ENCODE measurements at places on chromosomes 1 and 21.

- DNase-seq, result no peak
Observed at GRCh38 chr1:232962761-232963745, 12.6 kb downstream of the NTPCR start.

- no peak for DNase-seq
Observed at GRCh38 chr21:17048974-17049373, 463.9 kb upstream of the CXADR start.

GRCh38 chr21:41769111-41769510 is 2.3 kb upstream of the RIPK4 start:
- DNase-seq, result no peak

DNA sequence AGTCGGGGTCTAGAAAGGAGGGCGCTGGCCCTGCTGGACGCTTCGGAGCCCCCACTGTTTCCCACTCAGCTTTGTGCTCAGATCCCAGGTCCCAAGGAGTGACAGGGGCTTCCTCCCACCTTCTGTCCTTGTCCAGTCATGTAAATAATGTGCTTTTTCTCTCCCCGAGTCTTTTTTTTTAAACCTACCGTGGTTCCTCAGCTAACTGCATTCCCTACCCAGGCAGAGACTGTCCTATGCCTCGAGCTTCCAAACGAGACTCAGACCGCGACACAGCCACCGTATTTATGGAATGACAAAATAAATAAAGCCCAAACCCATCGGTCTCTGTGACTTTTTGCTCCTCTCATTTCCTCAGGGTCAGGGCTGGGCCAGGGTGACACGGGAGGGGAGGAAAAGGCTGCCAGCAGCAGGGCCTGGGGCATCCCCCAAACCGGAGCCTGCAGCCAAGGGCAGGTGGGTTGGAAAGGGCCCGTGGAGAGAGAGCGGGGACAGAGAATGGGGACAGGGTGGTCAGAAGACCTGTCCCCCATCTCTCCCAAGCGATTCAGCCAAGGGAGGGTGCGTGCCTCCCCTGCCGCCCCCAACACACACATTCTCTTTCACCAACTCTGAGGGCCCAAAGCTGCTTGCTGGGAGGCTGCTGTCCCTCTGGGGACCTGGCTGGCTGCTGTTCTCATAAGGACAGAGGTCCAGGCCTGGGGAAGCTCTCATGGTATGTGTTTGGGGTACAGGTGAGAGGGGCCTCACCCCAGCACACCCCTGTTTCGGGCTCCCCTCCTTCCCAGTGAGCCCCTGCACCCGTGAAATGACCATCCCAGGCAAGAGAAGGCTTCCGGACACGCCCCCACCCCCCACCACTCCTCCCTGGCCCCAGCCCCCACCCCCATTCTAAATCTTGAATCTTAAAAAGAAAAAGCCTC is 55.4 kb downstream of the KCNAB2 start:
- no peak for DNase-seq

DNA sequence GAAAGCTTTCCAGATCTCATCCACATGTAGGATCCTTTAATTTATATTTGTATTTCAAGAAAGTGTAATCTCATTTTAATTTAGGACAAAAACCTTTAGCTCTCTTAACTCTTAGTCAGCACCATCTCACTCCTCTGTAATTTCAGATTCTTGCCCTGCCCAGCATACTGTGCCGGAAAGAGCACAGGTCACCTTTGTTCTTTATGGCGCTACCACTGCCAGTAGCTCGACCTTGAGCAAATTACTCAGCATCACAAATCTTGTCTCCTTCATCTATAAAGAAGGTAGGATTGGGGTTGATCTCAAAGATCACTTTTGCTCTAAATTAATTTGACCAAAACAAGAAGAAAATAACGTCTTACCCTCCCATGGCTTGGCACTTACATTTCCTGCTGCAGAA is 56.1 kb upstream of the ZC3H11B start:
- DNase-seq, result no peak

DNA sequence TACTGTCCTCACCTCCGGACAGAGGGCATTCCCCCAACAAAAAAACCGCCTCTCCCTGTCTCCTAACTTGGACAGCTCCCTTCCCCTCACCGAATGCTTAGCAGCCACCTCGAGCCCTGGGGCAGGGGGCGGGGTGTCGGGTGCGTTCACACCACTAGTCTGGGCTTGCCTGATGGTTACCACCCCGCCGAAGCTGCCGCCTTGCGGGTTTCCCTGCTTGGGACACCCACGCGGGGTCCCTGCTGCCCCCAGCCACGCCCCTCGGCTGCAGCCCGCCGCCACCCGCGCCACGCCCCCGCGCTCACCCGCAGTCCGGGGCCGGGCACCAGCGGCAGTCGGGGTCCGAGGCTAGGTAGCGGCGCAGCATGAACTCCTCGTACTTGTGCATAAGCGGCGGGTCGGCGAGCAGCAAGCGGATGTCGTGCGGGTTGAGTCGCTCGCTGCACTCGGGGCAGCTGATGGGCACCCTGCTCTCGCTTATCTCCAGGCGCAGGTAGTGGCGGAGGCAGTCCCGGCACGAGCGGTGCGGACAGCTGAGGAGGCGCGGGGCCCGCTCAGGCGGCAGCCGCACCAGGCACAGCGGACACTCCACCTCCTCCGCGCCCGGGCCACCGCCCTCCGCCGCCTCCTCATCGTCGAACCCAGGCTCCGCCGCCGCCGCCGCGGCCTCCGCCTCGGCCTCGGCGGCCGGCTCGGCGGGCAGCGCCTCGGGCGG is 706 bp downstream of the RNF19B start:
- peak; percentile 67 for DNase-seq

- no peak for DNase-seq
Observed at GRCh38 chr1:77543822-77544448, 138.5 kb downstream of the ZZZ3 start.

DNA sequence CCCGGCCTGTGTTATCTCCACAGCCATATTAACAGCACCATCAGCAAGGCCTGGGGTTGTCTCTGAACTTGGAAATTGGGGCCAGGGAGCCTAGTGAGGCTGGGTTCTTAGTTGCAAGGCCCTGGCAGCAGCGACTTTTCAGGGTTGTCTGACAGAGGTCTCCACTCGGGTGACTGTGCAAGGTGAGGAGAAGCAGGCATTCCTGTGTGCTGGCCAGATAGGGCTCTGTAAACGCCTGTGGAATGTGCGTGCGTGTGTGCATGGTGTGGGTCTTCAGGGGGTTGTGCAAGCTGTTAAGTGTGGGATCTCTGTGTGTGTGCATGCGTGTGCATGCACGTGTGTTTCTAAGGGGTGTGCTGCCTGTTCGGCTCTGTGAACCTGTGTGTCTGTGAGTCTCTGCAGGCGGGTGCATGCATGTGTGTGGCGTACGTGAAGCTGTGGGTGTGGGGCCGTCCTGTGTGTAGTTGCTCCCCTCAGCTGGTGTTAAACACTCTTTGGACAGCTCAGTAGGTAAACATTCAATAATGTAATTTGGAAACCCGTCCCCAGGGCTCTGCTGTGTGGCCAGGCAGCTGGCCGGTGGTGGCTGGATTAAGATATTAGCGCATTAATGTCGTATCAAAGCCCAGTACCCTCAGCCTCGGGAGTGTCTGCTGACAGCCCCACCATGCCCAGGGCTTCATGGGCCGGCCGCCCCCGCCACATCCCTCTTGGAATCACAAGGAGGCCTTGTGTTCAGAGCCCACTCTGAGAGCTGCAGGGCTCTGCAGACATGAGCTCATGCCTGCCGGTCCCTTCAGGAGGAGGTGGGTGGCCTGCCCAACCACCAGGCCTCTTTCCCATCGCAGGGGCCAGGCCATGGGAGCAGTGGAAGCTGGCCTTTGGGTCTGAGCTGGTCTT is 189.9 kb downstream of the FOXD2 start:
- DNase-seq, result no peak

GRCh38 chr1:18112611-18113010 is 5.0 kb downstream of the IGSF21 start:
- no peak for DNase-seq

DNA sequence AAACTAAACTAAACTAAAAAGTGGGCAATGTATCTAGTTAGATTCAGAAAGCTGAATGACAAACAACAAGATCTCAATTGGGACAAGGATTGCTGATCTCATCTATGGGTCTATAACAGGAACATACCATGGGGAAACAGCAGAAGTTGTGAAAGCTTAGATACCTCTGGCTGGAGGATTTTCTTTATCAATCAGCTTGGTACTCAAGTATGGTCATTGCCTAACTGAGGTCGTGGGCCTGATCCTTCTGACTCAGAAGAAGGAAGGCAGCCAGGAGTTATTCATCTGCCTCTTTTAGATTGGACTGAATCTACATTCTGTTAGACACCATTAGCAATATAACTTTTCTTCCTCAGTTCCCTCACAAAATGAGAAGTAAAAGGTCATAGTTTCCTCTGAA is 39.7 kb downstream of the DNTTIP2 start:
- no peak for DNase-seq

DNA sequence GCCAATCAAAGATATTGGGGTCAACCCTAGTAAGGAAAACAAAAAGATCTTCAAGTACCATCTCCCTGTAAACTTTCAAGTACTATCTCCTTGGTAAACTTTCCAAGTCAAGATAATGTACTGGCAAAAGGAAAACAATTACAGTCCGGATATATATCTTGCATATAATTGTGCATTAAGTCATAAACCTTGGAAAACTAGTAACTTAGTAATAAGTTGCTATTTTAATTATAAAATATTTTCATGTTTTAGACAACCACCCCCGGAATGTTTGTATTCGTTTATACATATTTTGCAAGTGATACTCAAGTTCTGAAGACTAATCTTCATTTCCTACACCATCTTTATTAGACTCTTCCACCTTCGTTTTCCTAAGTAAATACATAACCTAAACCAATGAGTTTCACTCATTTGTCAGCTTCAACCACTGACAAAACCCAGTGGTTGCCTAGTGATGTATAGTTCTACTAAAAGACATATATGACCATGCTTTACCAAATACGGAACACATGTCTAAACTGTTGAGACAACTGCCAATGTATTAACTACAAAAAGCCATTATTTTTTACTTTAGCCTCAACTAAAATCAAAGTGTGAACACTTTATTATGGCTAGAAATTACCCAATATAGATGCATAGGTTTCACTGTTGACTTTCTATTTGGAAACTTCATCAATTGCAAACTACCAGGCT is 1.7 kb downstream of the AKT3 start:
- DNase-seq, result peak; percentile 40

DNA sequence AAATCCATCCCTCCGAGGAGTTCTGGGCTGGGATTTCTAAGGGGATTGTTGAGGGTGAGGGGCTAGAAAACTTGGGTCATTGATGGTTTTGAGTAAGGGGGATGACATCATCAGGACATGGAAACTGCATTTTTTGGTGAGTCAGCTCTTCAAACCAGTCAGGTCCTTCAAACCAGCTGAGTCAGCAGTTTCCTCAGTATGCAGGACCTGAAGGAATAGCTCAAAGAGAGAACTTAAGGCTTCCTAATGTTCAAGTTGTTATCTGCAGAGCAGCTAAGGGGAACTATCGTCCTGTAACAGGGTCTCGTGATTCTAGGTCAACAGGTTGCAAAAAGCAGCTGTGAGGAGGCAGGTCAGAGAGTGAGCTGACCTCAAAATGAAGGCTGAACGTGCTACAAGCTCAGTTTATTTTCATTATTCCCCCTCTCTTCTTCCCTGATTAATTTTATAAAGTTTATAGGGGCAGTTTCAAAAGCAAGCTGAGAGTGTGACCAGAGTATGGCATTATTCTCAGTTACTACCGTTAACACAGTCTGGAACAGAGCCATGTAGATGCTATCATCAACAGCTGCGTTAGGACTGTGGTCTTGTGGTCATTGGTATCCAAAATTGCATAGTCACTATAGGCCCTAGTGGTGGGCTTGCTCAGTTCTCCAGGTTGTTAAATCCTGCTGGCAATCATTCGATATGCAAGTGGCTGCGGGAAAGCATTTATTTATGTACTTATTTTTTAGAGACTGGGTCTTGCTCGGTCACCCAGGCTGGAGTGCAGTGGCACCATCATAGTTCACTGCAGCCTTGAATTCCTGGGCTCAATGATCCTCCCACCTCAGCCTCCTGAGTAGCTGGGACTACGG is 10.7 kb upstream of the SDC3 start:
- no peak for DNase-seq

DNA sequence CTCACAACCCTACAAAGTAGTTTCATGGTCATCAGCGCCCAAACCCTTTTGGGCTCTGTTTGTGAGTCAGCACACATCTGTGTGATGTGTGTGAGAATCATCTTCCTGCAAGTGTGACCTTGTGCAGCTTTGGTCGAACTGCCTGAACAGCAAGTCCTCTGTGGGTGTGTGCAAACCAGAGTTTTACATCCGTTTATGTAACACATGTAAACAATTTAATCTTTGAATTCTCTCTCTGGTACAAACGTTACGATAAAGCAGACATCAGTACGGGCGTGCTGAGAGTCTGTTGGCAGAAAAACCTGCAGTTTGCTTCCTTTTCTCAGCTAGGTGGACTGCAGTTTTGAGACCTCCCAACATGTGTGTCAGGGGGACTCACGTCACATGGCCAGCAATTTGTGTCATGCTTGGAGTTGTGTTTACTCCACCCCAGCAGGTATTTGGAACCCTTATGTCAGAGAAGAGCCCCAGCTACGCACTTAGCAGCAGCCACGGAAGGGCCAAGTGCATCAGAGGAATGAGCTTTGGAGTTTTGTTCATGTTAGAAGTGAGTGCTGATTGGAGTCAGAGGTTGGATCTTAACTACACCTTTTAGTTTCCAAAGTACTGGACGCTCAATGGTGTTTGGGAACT is 230.8 kb downstream of the PAPPA2 start:
- DNase-seq, result no peak

DNA sequence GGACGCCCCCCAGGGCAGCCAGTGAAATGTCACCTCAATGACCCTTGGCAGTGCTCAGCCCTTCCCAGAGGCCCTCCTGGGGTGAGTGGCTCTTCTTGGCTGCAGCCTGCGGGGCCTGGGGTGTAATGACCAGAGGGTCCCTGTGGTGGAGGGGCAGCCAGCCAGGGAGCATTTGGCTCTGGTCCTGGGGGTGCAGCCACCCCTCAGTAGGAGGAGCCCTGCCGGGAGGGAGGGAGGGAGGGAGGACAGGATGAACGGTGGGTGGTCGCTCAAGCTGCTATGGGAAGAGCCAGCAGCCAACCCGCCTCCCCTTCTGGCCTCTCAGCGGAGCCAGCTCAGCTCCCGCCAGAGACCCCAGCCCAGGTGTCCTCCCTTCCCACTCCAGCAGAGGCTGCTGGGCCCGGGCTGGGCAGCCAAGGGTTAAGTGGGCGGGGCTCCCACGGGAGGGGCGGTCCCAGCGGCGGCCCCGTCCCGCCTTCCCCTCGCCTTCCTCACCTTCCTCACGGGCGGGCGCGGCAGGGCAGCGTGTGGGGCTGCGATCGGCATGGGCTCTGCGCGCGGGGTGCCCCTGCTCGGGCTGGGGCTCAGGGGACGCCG is 9.0 kb upstream of the PLCH2 start:
- peak; percentile 20 for DNase-seq

GRCh38 chr21:40496116-40496515 is 350.8 kb downstream of the DSCAM start:
- no peak for DNase-seq

DNA sequence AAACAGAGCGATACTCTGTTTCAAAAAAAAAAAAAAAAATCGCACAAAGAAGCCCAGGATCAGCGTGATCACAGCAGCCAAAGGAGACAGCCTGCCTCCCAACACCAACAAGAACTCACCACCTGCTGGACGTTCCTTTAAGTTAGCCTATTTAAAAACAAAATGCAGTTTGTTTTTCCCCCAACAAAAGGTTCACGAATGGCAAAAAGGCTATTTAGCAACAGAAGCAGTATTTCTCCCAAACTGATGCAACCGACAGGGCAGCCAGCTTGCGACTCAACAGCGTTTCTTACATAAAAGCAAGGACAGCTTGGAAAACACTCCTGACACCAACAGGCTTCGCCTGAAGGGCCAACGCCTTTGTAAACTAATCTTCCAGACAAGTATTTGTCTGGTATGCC is 6.8 kb downstream of the SSU72 start:
- DNase-seq, result no peak

- no peak for DNase-seq
Observed at GRCh38 chr1:110476028-110476765, 25.2 kb downstream of the PROK1 start.

All from CD4-positive, alpha-beta T cell treated with Interleukin-17A for 1 hour (primary cell).